Right lobe of liver (tissue), 6 donors: ENCODE measurements at places on chromosomes 2 and 18. TPM values are rescaled to one million over a fixed set of nuclear protein-coding genes. Genes with fewer than 3 reads are reported as not detected.

GRCh38 chr2:108330979-108331378 lies 42.3 kb downstream of the SULT1C2 start:
- no peak for DNase-seq

Gene NEU2
- not detected for total RNA-seq

Gene FNDC4
- total RNA-seq, result 47.2 TPM

Gene PRKRA
- 14.6 TPM for total RNA-seq

Gene ITGB1BP1
- 15.8 TPM for total RNA-seq

Gene SERPINB10
- not detected for total RNA-seq

GRCh38 chr2:29563697-29564096 lies 357.7 kb downstream of the ALK start:
- DNase-seq, result no peak

GRCh38 chr2:317501-318424 lies 29.9 kb upstream of the ALKAL2 start:
- no peak for DNase-seq

GRCh38 chr18:5122272-5122671 lies 74.8 kb downstream of the AKAIN1 start:
- no peak for DNase-seq

DNA sequence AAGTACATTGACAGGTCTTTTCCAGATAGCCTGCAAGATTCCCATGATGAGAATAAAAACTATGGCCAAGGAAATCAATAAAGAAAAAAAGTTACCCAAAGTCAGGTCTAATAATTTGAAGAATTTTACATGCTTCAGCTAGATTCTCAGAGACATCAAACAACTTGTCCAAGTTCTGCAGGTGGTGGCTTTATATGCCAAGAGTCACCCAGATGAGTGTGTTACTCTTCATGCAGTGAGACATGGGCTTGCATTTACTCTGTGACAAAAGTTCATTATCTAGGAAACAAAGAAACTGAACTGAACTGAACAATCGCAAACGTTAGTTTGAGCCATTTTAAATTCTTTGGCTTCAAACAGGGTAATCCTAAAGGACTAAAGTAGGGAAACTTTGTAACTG lies 548.5 kb upstream of the SYT4 start:
- DNase-seq, result no peak

Gene ANO7
- 0.68 TPM for total RNA-seq

- no peak for DNase-seq
Observed at GRCh38 chr2:101827246-101827645, 129.7 kb downstream of the MAP4K4 start.

GRCh38 chr2:229539628-229540027 lies 174.7 kb downstream of the DNER start:
- DNase-seq, result no peak

Gene ADRA2B
- 3.4 TPM for total RNA-seq

- DNase-seq, result no peak
Observed at GRCh38 chr2:68740400-68740914, 5.8 kb downstream of the ARHGAP25 start.

DNA sequence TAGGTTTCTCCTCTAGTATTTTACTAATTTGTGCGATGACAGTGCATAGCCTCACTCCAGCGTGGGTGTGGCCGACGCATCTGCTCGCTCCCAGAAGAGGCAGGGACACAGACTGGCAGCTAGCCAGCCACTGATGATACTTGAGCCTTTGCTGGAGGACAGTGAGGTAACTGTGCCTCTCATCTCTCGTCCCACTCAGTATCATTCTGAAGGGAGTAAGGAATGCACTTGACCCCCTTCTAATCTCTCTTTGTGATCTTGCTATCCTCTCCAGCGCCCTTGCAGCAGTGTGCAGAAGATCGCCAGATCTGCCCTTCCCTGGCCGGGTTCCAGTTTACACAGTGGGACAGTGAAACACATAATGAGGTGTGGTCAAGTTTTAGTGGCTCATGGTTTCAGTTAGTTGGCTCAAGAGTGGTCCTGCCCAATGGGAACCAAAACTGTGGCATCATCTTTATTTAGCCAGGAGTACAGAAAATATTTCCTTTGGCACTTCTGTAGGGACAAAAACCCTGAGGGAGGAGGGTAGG lies 17.5 kb downstream of the NCAPH start:
- DNase-seq, result no peak

DNA sequence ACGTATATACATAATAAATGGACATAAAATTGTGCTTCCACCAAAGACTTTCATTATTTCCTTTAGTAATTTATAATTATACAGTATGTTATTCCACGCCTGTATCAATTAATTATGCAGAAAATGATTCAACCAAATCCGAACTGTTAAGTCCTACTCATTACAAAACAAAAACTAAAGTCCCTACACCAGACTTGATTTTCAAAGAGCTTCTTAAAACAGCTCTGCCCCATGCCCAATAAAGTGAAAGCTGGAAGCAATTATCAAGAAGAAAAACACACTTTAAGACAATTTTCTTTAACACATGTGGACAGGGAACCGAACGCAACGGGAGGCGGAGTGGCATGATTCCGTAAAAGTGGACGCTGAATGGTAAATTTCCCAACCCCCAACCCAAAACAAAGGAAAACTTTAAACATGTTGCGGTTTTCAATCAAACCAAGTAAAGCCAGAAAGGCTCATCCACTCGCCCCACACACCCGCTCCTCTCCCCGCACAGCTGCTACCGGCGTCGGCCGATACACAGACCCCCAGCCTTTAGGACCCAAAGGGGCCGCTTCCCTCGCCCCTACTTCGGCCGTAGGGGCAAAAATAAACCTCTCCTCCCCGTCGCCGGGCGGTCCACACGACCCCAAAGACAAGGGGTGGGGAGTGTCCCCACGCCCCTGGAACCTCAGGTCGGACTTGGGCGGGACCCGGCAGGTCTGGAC lies 705 bp downstream of the YES1 start:
- no peak for DNase-seq

Gene CDK5R2
- not detected for total RNA-seq

- peak; percentile 64 for DNase-seq
Observed at GRCh38 chr2:200742426-200742825, 69.3 kb upstream of the BZW1 start.

Gene OSBPL6
- total RNA-seq, result 4.1 TPM

DNA sequence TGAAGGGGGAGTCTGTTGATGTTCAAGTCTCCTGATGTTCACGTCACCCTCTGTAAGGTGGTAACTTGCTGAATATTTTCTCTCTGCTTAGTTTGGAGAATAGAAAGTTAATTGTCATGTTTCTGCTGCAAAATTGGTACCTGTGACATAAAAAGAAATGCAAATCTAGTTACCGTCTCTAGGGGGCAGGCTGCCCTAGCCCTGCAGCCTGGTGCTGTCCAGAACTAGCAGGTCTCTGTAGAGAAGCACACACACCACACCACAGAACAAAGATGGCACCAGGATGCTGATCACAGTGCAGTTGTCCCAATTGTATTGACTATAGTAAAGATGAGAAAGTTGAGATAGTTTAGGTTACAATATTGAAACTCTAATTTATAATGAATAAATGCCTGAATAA lies 47.0 kb downstream of the SLC9A4 start:
- DNase-seq, result no peak

DNA sequence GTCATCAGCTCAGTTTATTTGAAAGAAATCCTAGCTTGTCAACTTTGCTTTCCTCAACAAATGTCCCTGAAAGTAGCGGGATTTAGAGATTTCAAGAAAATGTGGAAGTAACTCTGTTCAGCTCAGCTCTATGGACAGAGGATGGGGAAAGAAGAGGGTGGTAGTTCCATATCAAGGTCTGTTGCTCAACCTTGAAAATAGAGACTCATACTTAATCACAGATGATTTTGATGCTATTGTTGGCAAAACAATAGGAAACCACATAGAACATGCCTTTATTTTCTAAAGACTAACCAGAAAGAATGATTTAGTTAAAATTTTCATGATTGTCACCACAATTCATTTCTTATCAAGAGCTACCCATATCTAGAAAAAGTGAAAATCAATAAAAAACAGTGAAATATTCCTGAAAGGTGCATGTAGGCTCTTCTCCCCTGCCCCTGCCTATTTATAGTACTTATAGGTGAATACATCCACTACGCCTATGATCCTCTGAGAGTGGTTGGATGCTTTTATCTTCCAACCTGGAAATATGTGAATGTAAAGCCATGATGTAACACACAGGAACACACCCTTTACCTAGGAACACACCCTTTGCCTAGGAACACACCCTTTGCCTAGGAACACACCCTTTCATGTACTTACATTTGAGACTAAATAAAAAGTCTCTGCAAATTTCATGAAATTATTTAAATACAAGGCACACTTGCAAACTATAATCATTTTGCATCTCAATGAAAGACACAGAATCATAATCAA lies 65.8 kb downstream of the ETAA1 start:
- no peak for DNase-seq

- no peak for DNase-seq
Observed at GRCh38 chr2:45812011-45812500, 160.6 kb downstream of the PRKCE start.

- DNase-seq, result no peak
Observed at GRCh38 chr2:16071865-16072637, 131.7 kb downstream of the MYCN start.

GRCh38 chr18:26993568-26993967 lies 128.1 kb upstream of the AQP4 start:
- no peak for DNase-seq

- DNase-seq, result no peak
Observed at GRCh38 chr2:226057365-226057764, 657.9 kb downstream of the NYAP2 start.

- DNase-seq, result no peak
Observed at GRCh38 chr2:9441556-9441955, 18.1 kb downstream of the CPSF3 start.

GRCh38 chr2:25420820-25421237 lies 79.1 kb upstream of the DNMT3A start:
- no peak for DNase-seq

- DNase-seq, result peak; percentile 11
Observed at GRCh38 chr2:239165206-239165831, 235.5 kb downstream of the HDAC4 start.

DNA sequence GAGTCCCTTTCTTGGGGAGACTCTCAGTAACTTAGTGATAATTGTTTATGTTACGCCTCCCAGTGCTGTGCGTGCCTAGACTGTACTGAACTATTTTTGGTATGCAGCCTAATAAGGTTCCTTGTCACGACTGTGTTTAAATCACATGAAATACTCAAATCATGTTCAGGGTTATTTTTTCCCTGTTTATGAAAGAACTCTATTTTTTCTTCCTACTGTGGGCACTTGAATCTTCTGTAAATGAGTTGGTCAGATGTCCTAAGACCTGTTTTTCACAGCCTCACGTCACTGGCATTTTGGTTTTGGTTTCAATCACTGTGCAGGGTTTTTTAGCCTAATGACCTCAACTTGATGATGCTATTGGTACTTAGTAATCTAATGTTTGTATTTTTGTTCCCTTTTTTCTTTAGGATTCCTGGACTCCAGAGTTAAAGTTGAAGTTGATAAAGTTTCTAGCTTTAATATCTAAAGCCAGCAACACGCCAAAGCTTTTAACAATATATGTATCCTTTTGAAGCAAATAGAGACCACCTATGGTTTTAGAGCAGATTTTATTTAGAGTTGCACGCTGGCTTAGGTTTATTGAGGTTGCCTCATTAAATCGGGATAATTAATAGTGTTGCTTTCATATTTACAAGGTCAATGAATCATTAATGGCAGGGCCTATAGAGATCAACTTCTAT lies 24.0 kb downstream of the ARMC9 start:
- DNase-seq, result no peak

- no peak for DNase-seq
Observed at GRCh38 chr2:237281836-237282306, 132.1 kb downstream of the COL6A3 start.

GRCh38 chr2:238097988-238098871 lies 1.9 kb upstream of the ESPNL start:
- peak; percentile 85 for DNase-seq

GRCh38 chr18:22026889-22027288 lies 142.5 kb upstream of the GATA6 start:
- no peak for DNase-seq

Gene MYCN
- 0.32 TPM for total RNA-seq

Gene GLS
- total RNA-seq, result 25.0 TPM

GRCh38 chr2:55880416-55881143 lies 43.0 kb downstream of the EFEMP1 start:
- no peak for DNase-seq

Gene MAP3K19
- not detected for total RNA-seq

Gene ARHGAP28
- 0.13 TPM for total RNA-seq

- DNase-seq, result no peak
Observed at GRCh38 chr2:37619959-37620300, 51.5 kb downstream of the CDC42EP3 start.

- no peak for DNase-seq
Observed at GRCh38 chr2:136796339-136796738, 31.0 kb downstream of the THSD7B start.

DNA sequence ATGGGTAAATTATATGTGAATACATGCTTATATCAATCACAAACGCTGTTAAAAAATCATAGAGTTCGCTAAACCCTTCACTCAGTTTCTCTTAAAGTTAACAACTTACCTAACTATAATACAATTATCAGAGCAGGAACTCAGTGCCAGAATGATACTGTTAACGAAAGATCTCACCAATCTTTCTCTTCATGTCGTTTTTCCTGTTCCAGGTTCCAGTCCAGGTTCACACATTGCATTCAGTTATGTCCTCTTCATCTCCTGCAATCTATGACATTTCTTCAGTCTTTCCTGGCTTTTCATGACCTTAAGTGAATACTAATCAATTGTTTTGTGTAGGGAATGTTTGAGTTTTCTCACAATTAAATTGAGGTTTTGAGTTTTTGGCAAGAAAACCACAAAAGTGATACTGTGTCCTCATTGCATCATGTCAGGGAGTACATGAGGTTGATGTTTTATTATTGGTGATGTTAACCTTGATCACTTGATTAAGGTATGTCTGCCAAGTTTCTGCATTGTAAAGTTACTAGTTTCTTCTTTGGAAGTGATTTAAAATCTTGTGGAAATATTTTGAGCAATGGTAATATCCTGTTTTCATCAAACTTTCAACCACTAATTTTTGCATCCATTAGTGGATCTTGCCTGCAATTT lies 131.9 kb downstream of the ESCO1 start:
- DNase-seq, result no peak
